ENCODE measurements at places on chromosomes 16 and 17.

DNA sequence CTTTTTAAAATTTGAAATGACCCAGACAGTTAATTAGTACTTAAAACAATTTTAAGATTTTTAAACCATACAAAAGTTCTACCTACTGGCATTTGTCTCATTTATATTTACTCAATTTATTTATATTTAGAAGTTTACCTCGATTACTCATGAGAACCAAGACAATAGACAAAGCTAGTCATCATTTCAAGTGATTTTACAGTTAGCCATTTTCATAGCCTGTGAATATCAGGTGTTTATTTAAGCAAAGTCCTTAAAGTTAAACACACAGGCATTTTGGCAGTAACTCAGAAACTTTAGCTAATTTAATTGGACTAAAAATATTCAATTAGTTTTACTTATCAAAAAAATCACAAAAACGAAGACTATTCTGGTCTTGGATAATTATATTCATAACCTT lies 101.6 kb upstream of the KIF2B start:
- H3K36me3 ChIP-seq = no peaks in the 10 kb centered on the region
- no peaks in the 10 kb centered on the region for H3K27me3 ChIP-seq
- peak; percentile 32 for DNase-seq
- peak overlapping the region; percentile 82 for H3K27ac ChIP-seq

- no peak for DNase-seq
- H3K27ac ChIP-seq = no peak overlapping the region
- H3K27me3 ChIP-seq = no peaks in the 10 kb centered on the region
Measured at GRCh38 chr16:56888806-56889205, 23.8 kb downstream of the SLC12A3 start.

DNA sequence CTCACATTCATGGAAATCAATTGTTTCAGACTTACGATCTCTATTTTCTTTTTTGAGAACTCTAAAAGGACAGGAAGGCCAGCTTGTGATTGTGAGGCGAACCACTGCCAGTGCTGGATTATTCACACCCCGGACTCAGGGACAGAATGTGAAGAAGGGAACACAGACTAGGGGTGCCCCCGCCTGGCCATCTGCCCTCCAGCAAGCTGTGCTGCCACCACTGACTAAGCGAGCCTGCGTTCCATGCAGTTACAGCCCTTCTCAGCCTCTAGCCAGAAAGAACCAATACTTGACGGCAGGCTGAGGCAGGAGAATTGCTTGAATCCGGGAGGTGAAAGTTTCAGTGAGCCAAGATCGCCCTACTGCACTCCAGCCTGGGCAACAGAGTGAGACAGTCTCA lies 2.8 kb downstream of the HAGH start:
- peak; percentile 34 for DNase-seq
- no peaks in the 10 kb centered on the region for H3K36me3 ChIP-seq
- H3K27ac ChIP-seq = no peak overlapping the region

DNA sequence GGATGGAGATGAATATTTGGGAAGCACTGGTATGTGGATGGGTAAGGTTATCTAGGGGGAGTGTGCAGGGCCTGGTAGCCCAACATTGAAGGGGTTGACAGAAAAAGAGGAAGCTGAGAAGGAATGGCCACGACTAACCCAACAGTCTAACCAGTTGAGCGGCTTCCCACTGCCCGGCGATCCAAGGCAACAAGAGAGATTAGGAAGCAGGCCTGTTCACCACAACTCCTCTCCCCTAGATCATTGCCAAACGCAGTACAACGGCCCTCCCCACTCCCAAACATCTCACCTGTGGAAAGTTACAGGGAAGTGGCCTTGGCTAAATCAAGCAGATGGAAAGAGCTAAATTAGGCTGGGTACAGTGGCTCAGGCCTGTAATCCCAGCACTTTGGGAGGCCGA lies 11.2 kb upstream of the RANGRF start:
- H3K4me1 ChIP-seq = peaks cover 4% of the 10 kb centered on the region
- no peaks in the 10 kb centered on the region for H3K27me3 ChIP-seq
- no peak overlapping the region for H3K27ac ChIP-seq
- DNase-seq = no peak

DNA sequence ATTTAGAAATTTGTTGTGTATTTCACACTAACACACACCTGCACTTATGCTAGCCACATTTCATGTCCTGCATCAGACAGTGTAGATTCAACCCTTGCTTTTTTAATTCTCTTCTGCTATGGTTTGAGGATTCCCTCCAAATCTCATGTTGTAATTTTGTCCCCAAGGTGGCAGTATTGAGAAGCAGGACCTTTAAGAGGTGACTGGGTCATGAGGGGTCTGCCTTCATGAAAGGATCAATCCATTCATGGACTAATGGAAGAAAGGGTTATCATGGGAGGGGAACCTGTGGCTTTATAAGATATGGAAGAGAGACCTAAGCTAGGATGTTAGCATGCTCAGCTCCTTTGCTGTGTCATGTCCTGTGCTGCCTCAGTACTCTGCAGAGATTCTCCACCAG lies 1032.2 kb downstream of the CDH11 start:
- H3K4me3 ChIP-seq = no peak overlapping the region
- no peak overlapping the region for H3K27ac ChIP-seq
- no peak for DNase-seq
- no peaks in the 10 kb centered on the region for H3K27me3 ChIP-seq
- H3K4me1 ChIP-seq = peaks cover 12% of the 10 kb centered on the region

DNA sequence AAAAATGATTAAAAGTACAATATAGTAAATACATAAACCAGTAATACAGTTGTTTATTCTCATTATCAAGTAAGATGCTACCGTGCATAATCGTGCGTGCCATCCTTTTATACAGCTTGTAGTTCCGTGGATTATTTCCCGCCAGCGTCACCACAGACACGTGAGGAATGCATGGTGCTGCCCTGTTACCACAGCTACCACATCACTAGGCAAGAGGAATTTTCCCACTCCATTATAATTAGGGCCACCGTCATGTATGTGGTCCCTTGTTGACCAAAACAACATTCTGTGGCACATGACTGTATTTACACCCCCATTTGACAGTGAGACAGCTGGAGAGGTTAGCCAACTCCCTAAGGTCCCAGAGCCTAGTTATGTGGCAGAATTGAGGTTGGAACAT lies 30.5 kb upstream of the LGALS9 start:
- H3K36me3 ChIP-seq = peaks cover 26% of the 10 kb centered on the region
- peak overlapping the region; percentile 29 for H3K27ac ChIP-seq
- H3K4me1 ChIP-seq = peaks cover 2% of the 10 kb centered on the region

GRCh38 chr17:80872501-80873306 lies 118.9 kb upstream of the CHMP6 start:
- peaks cover 17% of the 10 kb centered on the region for H3K4me1 ChIP-seq
- H3K27me3 ChIP-seq = no peaks in the 10 kb centered on the region
- no peak for DNase-seq

- no peak for DNase-seq
- H3K36me3 ChIP-seq = no peaks in the 10 kb centered on the region
- no peak overlapping the region for H3K4me3 ChIP-seq
- H3K27me3 ChIP-seq = no peaks in the 10 kb centered on the region
- no peak overlapping the region for H3K27ac ChIP-seq
Measured at GRCh38 chr17:69997332-69997731, 77.7 kb upstream of the KCNJ16 start.
